ENCODE measurements at places on chromosomes 7 and 10. TPM values are rescaled to one million over a fixed set of nuclear protein-coding genes. Genes with fewer than 3 reads are reported as not detected.
A peak's percentile ranks its signal among the peaks of the same experiment; 100 is the strongest.

TAS2R60 gene
- total RNA-seq: not detected

KIAA1217 gene
- total RNA-seq: 7.8 TPM

CLCN1 gene
- total RNA-seq: 0.47 TPM

LBX1 gene
- total RNA-seq: not detected

KAZALD1 gene
- 16.0 TPM for total RNA-seq

GRCh38 chr10:122099562-122099961, 110.6 kb downstream of the TACC2 start:
- H3K4me3 ChIP-seq: no peak overlapping the region
- H3K27me3 ChIP-seq: peaks cover 20% of the 10 kb centered on the region
- no peaks in the 10 kb centered on the region for H3K4me1 ChIP-seq
- H3K36me3 ChIP-seq: no peaks in the 10 kb centered on the region
- DNase-seq: no peak
- H3K27ac ChIP-seq: no peak overlapping the region

DNA sequence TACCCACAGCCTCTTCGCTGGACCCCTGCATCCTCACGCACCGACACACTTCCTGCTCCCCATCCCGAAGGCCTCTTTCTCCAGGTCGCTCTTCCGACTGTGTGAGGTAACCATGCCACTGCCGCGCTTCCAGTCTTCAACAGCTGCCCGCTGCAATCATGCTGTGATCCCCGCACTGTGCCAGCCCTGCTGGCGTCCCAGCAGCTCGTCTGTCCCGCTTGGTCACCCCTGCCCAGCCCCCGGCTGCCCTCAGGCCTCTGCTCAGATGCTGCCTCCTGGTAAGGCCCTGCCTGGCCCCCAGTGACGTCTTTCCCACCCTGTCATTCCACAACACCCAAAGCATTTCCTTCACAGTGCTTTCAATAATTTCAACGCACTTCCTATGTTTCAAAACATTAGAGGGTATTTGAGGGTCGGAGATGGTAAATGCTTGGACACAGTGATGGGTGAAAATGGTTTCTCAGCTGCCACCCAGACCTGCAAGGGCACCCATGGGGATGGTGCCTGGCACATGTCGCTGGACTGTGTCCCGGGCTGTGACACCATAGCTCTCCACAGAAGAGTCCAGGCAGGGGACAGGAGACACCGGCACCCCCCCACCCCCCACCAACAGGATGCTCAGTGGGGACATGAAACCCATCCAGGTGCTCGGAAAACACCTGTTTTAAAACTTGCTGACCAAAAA, 125.2 kb downstream of the MAD1L1 start:
- no peak for DNase-seq
- no peaks in the 10 kb centered on the region for H3K27me3 ChIP-seq
- H3K4me1 ChIP-seq: peaks cover 47% of the 10 kb centered on the region
- H3K27ac ChIP-seq: no peak overlapping the region

DNA sequence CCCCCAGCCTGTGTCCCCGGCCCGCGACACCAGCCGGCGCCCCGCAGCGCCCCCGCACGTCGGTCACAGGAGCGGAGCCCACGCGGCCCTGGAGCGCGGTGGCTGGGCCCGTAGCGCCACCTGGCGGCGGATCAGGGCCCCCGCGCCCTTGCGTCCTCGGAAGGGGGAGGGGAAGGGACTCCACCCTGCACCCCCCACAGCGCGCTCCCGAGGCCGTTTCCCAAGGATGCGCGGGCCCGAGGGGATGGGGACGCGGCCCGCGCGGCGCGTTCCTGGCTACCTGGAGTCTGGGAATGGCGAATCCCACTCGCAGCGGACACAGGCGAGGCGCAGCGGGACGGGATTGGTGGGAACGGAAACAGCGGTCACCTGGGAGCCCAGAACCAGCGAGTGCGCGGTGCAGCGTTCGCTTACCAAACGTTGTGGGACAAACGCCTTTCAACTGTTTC, 23.8 kb upstream of the MKI67 start:
- H3K27ac ChIP-seq: no peak overlapping the region
- H3K4me3 ChIP-seq: no peak overlapping the region
- peak; percentile 53 for DNase-seq
- no peaks in the 10 kb centered on the region for H3K36me3 ChIP-seq
- H3K27me3 ChIP-seq: no peaks in the 10 kb centered on the region

DNA sequence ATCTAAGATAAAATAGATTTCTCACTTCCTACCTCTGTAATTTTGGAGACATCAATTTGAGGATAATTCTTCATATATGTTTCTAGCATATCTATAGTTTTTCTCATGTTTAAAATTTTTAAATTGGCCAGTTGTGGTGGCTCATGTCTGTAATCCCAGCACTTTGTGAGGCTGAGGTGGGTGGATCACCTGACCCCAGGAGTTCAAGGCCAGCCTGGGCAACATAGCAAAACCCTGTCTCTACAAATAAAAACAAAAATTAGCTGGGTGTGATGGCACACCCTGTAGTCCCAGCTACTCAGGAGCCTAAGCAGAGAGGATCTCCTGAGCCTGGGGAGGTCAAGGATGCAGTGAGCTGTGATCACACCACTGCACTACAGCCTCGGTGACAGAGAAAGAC, 4.9 kb downstream of the ACBD5 start:
- peaks cover 2% of the 10 kb centered on the region for H3K36me3 ChIP-seq
- no peaks in the 10 kb centered on the region for H3K4me1 ChIP-seq
- no peaks in the 10 kb centered on the region for H3K27me3 ChIP-seq
- H3K27ac ChIP-seq: no peak overlapping the region

- no peaks in the 10 kb centered on the region for H3K27me3 ChIP-seq
Observed at GRCh38 chr10:65670087-65670486, 1255.7 kb upstream of the LRRTM3 start.

GRCh38 chr7:105799006-105799405, 77.4 kb downstream of the ATXN7L1 start:
- H3K27me3 ChIP-seq: no peaks in the 10 kb centered on the region
- DNase-seq: no peak
- peaks cover 34% of the 10 kb centered on the region for H3K4me1 ChIP-seq
- no peak overlapping the region for H3K4me3 ChIP-seq

DNA sequence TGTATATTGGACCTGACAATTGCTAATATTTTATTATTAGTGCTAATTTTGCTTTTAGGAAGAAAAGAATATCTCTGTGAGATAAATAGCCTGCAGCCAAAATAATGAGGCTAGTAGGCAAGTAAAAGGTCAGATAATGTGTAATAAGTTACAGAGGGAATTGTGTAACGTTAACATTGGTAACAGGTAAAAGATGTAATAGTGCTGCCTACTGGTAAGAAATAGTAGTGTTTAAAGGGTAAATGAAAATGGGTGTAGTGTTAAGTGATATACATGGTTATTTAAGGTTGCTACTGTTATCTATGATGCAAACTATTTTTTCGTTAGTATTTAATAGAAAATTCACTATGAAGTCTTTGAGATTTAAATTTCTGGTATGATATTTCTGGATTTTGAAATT, 9.2 kb upstream of the FOXP2 start:
- no peaks in the 10 kb centered on the region for H3K36me3 ChIP-seq
- no peak overlapping the region for H3K4me3 ChIP-seq
- H3K4me1 ChIP-seq: no peaks in the 10 kb centered on the region
- no peaks in the 10 kb centered on the region for H3K27me3 ChIP-seq
- H3K27ac ChIP-seq: no peak overlapping the region

- no peak for DNase-seq
- no peaks in the 10 kb centered on the region for H3K27me3 ChIP-seq
- H3K36me3 ChIP-seq: no peaks in the 10 kb centered on the region
- peaks cover 6% of the 10 kb centered on the region for H3K4me1 ChIP-seq
- H3K4me3 ChIP-seq: no peak overlapping the region
- no peak overlapping the region for H3K27ac ChIP-seq
Observed at GRCh38 chr7:16428672-16429071, 7.3 kb upstream of the CRPPA start.

- H3K27me3 ChIP-seq: peaks cover 63% of the 10 kb centered on the region
- no peak overlapping the region for H3K4me3 ChIP-seq
- no peaks in the 10 kb centered on the region for H3K4me1 ChIP-seq
- no peaks in the 10 kb centered on the region for H3K36me3 ChIP-seq
Observed at GRCh38 chr10:120018695-120019094, 126.2 kb downstream of the SEC23IP start.

- H3K4me3 ChIP-seq: no peak overlapping the region
- no peaks in the 10 kb centered on the region for H3K27me3 ChIP-seq
- DNase-seq: no peak
- H3K4me1 ChIP-seq: no peaks in the 10 kb centered on the region
Observed at GRCh38 chr10:13990392-13990805, 340.3 kb downstream of the FRMD4A start.

GRCh38 chr10:93595378-93596161, 5.5 kb downstream of the RBP4 start:
- no peaks in the 10 kb centered on the region for H3K4me1 ChIP-seq
- H3K27me3 ChIP-seq: no peaks in the 10 kb centered on the region
- H3K27ac ChIP-seq: no peak overlapping the region
- H3K4me3 ChIP-seq: no peak overlapping the region
- H3K36me3 ChIP-seq: no peaks in the 10 kb centered on the region
- no peak for DNase-seq

DNA sequence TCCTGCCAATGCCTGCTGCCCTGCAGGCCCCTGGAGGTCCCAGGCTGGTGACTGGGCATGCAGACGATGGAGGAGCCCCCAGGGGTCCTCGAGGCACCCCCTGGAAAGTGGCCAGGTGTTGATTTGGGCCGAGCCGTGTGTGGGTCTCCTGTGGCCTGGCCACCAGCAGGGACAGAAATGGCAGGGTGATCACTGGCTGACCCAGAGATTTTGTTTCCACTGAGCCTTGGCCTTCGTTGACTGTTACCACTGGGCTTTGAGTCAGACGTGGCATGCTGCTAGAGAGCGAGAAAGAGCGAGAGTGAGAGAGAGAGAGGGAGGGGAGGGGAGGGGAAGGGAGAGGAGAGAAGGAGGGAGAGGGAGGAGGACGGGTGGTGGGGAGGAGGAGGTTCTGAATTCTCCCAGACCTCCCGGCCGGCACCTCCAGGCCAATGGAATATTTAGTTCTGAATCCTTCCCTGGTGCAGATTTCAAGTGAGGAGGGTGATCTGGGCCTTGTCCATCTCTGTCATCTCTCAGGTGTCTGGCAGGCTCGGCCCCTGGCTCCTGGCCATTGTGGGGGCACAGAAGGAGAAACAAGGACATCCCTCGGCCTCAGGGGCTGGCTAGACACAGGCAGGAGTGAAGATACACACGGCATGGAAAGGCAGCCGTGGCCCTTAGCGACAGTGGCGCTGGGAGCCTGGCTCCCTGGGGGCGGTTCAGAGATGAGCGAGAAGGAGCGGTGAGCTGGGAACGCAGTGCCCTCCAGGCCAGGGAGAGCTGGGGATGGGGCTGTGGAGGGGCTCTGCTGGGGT, 58.2 kb downstream of the GLRX3 start:
- no peak for DNase-seq
- H3K27me3 ChIP-seq: no peaks in the 10 kb centered on the region
- H3K4me3 ChIP-seq: no peak overlapping the region
- H3K36me3 ChIP-seq: no peaks in the 10 kb centered on the region

Data from HCT116 (cell line).